ENCODE measurements at places on chromosomes 12 and 14.

GRCh38 chr14:32404784-32405573 is 75.9 kb downstream of the AKAP6 start:
- DNase-seq, result no peak

DNA sequence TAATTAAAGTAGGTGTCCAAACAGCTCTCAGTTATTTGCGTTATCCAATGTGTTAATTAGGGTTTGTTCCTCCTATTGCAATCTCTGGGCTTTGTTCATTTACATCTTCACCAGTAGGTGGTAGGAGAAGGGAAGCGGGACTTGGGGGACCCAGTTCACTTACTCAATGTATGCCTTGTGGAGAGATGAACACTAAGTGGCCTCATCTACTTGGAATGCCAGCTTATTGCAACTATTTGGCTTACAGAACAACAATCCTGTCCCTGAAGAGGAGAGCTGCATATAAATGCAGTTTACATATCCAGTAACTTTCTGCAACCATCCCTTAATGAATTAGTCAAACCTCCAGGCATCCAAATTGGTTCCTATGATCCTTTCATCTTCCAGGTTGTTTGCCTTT is 417.1 kb upstream of the CCDC196 start:
- no peak for DNase-seq

DNA sequence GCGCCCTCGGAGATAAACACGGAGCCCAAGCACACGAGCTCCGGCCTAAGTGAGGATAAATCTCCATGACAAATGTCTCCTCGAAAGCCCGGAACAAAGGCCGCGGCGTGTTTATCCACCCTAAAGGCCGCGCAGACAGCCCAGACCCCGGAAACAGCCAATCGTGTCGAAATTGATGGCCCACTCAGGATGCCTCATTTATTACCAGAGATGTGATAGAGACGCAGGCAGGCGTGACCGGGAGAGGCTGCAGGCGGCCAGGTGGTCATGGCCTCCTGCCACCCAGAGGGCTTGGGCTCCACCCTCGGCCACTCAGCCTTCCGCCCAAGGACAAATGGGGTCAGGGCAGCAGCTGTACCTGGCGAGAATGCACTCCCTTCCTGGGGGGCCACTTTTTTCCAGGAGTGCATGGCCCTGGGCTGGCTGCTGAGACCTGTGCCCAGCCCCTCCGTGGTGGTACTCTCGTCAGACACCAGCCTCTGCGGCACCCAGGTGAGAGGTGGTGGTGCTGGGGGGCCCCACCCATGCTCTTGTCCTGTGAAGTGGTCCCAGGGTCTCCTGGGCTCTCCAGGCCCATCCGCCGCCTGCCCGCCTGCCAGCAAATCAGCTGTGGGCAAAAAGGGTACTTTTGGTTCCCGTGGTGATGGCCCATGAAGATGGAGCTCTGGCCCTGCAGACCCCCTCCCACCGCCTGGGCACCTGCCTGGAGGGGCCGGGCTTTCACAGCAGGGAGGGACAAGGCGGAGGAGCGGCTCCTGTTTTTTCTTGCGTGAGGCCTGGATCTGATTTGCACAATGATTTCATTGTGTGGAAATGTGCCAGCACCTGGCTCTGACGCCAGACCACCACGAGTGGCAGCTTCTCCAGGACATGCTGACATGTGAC is 211.5 kb upstream of the C14orf180 start:
- DNase-seq, result no peak

GRCh38 chr12:34021071-34021470 is 1.2 kb upstream of the ALG10 start:
- DNase-seq, result no peak

GRCh38 chr12:32285021-32285420 is 114.3 kb upstream of the FGD4 start:
- no peak for DNase-seq
